ENCODE measurements at places on chromosomes 5 and 9.

DNA sequence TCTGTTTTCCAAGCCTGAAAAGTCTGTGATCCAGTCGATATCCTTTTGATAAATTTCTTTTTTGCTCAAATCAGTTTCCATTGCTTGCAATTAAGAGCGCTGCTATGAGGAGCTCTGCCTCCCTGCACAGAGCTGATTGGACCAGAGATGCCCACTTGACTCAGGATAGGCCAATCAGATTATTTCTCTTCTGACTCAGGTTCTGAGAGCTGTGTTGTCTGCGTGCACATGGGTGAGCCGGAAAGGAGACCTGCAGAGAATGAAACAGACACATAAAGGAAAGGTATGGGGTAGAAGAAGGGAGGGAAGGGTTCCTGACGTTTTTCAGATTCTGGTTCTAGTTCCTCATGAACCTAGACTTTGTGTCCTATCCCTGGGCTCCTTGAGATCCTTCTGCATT is 15.8 kb upstream of the FABP6 start:
- no peak for DNase-seq

GRCh38 chr5:158123595-158123994 is 264.6 kb upstream of the CLINT1 start:
- DNase-seq = no peak

DNA sequence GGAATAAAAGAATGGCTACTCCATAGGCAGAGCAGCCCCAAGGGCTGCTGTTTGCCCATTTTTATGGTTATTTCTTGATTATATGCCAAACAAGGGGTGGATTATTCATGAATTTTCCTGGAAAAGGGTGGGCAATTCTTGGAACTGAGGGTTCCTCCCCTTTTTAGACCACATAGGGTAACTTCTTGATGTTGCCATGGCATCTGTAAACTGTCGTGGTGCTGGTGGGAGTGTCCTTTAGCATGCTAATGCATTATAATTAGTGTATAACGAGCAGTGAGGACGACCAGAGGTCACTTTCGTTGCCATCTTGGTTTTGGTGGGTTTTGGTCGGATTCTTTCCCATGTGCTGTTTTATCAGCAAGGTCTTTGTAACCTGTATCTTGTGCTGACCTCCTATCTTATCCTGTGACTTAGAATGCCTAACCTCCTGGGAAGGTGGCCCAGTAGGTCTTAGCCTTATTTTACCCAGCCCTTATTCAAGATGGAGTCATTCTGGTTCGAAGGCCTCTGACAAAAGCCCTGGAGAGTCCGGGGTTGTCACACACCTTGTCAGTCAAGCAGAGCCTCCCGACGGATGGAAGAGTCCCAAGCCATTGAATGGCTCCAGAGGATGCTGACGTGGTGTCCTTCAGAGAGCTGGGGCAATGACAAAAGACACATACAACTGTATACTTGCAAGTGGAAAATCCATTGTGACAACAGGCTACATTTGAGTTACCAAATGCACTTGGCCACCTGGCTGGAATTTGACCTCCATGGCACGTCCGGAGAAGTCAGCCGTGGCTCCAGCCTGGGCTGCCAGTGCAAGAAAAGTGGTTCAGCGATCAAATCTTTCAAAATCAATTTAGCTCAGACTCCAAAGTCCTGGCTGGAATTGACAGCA is 67.1 kb upstream of the CLINT1 start:
- DNase-seq = no peak

- no peak for DNase-seq
These were observed 24.2 kb downstream of the CSNK1A1 start for GRCh38 chr5:149526845-149527590.

GRCh38 chr9:128161215-128161902 is 1.3 kb downstream of the BBLN start:
- no peak for DNase-seq

DNA sequence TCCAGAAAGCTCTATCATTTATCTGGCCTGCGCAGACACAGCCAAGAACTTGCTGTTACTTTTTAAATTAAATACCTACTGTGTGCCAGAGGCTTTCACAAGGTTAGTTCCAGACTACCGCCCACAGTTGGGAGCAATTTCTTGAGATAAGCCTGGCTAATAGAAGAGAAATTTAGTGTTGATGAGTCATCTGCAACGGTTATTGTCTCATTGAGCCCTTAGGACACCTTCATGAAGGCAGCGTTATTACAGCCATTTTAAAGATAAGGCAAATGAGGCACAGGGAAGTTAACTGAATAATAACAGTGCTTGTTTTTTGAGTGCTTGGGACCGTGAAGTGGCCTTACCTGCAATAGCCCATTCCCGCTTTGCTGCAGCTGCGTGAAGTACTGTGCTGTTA is 292.9 kb upstream of the MSX2 start:
- DNase-seq = no peak

DNA sequence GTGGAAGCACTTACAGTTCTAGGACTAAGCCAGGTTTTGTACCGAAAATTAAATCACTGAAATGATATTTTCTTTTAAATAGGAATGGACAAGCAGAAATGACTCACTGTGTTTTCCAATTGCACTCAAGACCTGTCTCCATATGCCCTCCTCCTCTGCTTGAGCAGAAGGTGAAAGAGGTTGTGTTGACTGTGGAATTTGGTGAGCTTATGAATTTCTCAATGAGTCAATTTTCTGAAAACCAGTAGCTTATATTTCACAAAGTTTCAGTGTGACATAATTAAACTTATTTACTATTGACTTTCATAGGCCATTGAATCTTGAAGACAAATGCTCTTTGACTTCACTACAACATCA is 249.9 kb downstream of the NPR3 start:
- no peak for DNase-seq

GRCh38 chr5:157459715-157460599 is at the start of gene NIPAL4:
Gene NIPAL4 (plus strand): TSS chr5:157460213. CDS start chr5:157460321, 108 bp downstream.
- DNase-seq = no peak

- peak; percentile 45 for DNase-seq
These were observed at the start of gene LIX1 for GRCh38 chr5:97142521-97143254. Gene LIX1 (minus strand): TSS chr5:97142611. CDS start chr5:97142576, 35 bp downstream.

DNA sequence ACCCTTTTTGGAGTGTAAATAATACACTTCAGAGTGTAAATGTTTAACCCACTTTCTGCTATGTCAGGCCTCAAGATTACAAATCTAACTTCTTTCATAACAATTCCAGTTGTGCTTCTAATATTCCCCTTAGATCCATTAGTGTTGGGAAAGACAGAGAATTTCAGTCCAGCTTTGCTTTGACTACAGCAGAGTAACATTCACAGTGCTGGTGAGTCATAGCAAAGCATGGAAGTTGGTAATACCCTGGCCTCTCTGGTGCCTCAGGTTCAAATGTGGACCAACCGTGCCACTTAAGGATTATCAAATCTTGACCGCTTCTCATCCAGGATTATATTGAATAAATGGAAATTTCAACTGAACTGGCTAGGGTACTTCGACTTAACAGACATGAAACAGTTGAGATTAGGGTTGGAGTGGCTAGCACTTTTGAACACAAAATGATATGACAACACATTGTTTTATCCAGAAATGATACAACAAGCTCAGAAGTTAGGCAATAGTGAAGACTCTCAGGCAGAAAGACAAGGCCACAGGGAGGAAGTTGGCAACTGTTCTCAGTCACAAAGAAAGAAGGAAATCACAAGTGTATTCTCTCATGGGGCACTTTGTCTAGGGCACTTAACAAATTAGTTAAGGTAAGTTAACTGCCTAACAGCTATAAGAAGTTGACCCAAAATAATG is 24.4 kb upstream of the RASA1 start:
- peak; percentile 55 for DNase-seq

DNA sequence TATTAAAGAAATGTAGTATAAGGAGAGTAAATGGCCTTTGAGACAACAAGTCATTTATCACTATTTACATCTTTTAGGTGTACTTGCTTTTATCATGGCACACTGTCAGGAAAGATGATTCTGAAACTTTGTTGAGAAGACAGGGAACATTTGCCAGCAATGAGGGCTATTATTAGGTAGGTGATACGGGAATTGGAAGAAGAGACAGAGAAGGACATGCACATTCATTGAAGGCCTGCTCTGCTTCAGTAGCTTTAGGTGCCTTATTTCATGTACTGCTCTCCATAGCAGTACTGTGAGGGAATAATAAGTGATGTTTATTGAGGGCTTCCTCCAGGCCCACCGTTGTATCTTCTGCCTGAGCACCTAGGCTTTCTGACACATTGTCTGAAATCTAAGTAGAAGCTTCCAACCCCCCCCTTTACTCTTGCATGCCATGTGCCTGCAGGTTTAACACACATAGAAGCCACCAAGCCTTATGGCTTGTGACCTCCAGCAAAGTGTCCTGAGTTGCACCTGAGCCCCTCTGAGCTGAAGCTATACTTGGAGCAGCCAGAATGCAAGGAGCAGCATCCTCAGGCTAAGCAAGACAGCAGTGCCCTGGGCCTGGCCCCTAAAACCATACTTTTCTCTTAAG is 275.2 kb upstream of the VLDLR start:
- no peak for DNase-seq

- peak; percentile 53 for DNase-seq
These were observed 112.5 kb upstream of the SLC44A1 start for GRCh38 chr9:105131981-105132380.

DNA sequence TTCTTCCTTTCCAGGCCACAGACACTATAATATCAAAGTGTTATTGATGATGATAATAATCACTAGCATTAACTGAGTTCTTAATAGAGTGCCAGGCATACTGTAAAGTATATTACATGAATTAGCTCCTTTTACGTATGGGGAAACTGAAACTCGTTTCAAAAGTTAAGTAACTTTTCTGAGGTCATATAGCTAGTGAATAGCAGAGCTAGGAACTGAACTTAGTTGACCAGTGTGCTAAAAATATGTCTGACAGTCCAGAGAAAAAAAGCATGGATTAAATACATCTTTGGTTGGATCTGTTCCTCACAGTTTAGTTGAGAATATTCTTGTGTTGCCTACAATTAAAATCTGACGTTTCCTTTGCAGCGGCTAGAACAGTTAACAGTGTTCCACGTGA is 18.4 kb upstream of the CATSPER3 start:
- no peak for DNase-seq

DNA sequence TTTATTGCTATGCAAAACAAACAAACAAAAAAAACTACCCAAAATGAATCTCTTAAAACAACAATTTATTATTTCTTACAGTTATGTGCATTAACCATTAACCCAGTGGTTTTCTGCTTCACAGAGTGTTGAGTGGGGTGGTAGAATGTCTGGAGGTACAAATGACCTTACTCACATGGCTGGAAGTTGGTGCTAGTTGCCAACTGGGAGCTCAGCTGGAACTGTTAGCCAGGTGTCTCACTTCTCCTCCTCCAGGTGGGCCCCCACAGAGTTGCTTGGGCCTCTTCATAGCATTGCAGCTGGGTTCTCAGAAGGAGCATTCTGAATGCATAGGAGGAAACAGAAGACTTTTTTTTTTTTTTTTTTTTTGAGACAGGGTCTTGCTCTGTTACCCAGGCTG is 10.5 kb upstream of the B4GALT1 start:
- no peak for DNase-seq

GRCh38 chr9:35537913-35538312 is 48.0 kb downstream of the RUSC2 start:
- no peak for DNase-seq

GRCh38 chr9:120924698-120925534 is 1.7 kb downstream of the TRAF1 start:
- no peak for DNase-seq

DNA sequence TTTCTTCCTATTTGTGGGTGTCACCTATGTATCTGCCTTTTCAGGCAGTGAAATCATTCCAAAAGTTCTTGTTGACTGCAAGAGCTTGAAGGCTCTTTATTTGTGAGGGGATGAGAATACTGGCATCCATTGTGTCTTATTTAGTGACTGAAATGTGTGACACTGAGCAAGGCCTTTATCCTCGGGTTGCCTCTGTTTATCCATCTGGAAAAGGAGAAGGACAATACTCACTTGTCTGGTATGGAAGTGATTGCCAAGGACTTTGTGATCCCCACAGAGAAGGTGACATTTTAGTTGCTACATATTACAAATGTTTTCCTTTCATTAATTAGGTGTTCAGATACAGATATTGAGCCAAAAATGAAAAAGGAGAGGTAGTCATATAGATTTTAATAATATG is 80.2 kb downstream of the ARRDC3 start:
- no peak for DNase-seq

DNA sequence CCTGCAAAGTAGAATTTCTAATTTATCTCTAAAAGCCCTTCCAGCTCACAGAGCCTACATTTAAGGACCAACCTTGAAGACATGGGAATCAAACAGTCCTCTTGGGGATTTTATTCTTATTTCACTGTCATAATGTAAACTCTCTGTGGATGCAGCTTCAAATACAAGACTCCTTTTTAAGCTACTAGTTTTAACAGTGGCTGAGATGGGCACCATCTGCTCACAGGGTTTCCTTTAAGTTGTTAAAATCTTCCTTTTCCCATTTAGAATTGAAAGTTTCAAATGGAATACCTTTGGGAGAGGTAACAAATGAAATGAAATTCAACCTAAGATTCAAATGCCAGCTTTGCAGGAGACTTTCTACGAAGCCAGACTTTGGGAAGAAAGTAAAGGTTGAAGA is 243.7 kb downstream of the GLIS3 start:
- no peak for DNase-seq

- DNase-seq = peak; percentile 27
These were observed 67.9 kb downstream of the XRCC4 start for GRCh38 chr5:83145241-83145640.

Measured in fibroblast of skin of right quadriceps (primary cell).